Airway epithelial cell (primary cell): ENCODE measurements at places on chromosomes 13 and 19. TPM values are rescaled to one million over a fixed set of nuclear protein-coding genes. Genes with fewer than 3 reads are reported as not detected.

The DACH1 gene
- total RNA-seq = not detected in 2 replicates

The KLK5 gene
- 41.5 and 42.7 TPM in 2 replicates for total RNA-seq

The C1QTNF9 gene
- total RNA-seq = not detected in 2 replicates

The TEX26 gene
- total RNA-seq = not detected in 2 replicates

The PGLYRP2 gene
- total RNA-seq = not detected in 2 replicates

The FCAR gene
- total RNA-seq = not detected in 2 replicates

The KCNN4 gene
- 11.5 and 12.9 TPM in 2 replicates for total RNA-seq

The OR7D4 gene
- not detected in 2 replicates for total RNA-seq

The CYP2F1 gene
- 0.07 TPM in 1 of 2 replicates, not detected in the other for total RNA-seq

The ASPDH gene
- not detected in 2 replicates for total RNA-seq

The BRSK1 gene
- total RNA-seq = 1.6 and 5.0 TPM in 2 replicates

The GNG8 gene
- not detected in 2 replicates for total RNA-seq

The NCAN gene
- total RNA-seq = not detected in 2 replicates

The ADGRE3 gene
- not detected in 2 replicates for total RNA-seq

The IL17D gene
- total RNA-seq = 0.42 and 1.2 TPM in 2 replicates

The C19orf38 gene
- total RNA-seq = not detected in 2 replicates

The OR10H1 gene
- 0.21 TPM in 1 of 2 replicates, not detected in the other for total RNA-seq

The TINCR gene
- 14.8 and 16.9 TPM in 2 replicates for total RNA-seq

The SELENOV gene
- not detected in 2 replicates for total RNA-seq

The SPTBN4 gene
- 0.07 and 0.28 TPM in 2 replicates for total RNA-seq

The CDX2 gene
- total RNA-seq = not detected in 2 replicates

The MATK gene
- total RNA-seq = not detected in 2 replicates

The TNFAIP8L1 gene
- total RNA-seq = 5.7 and 6.1 TPM in 2 replicates

The ZMYM5 gene
- total RNA-seq = 4.5 and 7.8 TPM in 2 replicates

The ZNF540 gene
- total RNA-seq = 0.19 and 0.35 TPM in 2 replicates

The GPR12 gene
- total RNA-seq = not detected in 2 replicates

The SPIB gene
- not detected in 2 replicates for total RNA-seq

The ZNF132 gene
- 2.8 and 3.3 TPM in 2 replicates for total RNA-seq

The FUT3 gene
- 12.6 and 15.4 TPM in 2 replicates for total RNA-seq

The ERFL gene
- total RNA-seq = 0.07 TPM in 1 of 2 replicates, not detected in the other

The GPC6 gene
- 4.1 TPM in 2 replicates for total RNA-seq

The EFNA2 gene
- total RNA-seq = not detected in 2 replicates
